Stimulated activated CD8-positive, alpha-beta memory T cell treated with anti-CD3 and anti-CD28 coated beads, Interleukin-4, amount 100 ng/mL, for 4 hours (primary cell): ENCODE measurements at places on chromosomes 7 and 10.

DNA sequence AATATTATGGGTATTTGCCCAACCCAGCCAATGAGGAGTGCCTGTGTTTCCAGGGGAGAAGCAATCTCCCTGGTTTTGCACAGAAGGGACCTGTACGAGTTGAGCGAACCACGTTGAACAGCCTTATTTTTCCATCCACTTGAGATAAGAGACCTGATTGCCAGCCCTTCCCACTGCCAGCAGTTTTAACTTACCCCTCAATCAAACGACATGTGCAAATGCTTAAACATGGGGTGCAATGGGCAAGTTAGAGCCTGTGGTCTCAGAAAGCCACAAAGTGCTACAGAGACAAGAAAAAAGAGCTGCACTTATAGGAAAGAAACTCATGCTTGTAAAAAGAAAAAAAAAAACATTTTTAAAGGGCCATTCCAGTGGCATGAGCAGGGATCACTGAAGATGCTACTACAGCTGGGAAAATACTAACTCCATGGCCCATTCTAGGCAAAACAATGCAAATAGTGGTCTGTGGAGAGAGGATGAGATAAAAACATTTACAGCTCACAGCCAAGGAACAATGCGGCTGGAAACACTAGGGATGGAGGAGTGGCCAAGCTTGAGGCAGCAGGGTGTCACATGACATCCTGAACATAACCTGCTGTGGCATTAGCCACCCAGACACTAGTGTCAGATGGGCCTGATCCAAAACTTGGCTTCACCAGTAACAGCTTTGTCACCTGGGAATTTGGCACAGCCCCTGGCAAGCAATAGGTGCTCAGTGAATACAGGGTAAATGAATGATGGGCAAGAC is 162.8 kb downstream of the ELMO1 start:
- DNase-seq: no peak

- DNase-seq: no peak
Observed at GRCh38 chr7:47507522-47507921, 74.4 kb downstream of the TNS3 start.

DNA sequence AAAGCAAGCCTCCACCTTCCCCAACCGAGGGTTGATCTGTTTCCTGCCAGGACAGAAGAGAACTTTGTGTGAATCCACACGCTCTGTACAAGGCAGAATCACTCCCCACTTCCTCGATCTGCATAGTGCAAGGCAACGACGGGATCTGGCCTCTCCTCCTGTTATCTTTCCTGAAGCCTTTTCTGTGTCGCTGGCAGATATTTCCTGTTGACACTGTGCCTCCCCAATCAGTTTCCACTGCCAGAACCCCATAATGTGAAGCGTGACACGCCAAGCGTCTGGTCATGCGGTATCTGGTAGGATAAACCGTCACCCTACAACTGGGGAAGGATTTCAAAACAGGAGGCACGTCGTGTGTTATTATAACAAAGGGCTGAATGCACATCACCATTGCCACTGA is 57.2 kb downstream of the FAM171A1 start:
- DNase-seq: no peak

- no peak for DNase-seq
Observed at GRCh38 chr10:14456218-14456869, 125.6 kb upstream of the FRMD4A start.

- no peak for DNase-seq
Observed at GRCh38 chr7:157972914-157973313, 614.7 kb downstream of the PTPRN2 start.

GRCh38 chr10:78464856-78465267 is 431.2 kb downstream of the RPS24 start:
- DNase-seq: no peak
